Effector memory CD8-positive, alpha-beta T cell (primary cell): ENCODE measurements at places on chromosomes 1 and 21.

DNA sequence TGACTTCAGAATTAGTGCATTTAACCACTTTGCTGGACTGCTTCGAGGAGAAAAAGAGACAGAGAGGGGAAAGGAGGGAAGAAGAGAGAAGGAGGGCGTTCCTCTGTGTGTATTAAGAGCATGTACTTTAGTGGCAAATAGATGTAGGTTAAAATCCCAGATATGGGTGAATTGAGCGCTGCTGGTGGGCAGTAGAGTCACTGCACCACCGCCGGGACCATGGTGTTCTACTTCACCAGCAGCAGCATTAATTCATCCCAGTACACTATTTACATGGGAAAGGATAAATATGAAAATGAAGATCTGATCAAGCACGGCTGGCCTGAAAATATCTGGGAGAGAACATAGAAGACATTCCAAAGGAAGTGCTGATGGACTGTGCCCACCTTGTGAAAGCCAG, 20.9 kb upstream of the PPIE start:
- no peak for DNase-seq

DNA sequence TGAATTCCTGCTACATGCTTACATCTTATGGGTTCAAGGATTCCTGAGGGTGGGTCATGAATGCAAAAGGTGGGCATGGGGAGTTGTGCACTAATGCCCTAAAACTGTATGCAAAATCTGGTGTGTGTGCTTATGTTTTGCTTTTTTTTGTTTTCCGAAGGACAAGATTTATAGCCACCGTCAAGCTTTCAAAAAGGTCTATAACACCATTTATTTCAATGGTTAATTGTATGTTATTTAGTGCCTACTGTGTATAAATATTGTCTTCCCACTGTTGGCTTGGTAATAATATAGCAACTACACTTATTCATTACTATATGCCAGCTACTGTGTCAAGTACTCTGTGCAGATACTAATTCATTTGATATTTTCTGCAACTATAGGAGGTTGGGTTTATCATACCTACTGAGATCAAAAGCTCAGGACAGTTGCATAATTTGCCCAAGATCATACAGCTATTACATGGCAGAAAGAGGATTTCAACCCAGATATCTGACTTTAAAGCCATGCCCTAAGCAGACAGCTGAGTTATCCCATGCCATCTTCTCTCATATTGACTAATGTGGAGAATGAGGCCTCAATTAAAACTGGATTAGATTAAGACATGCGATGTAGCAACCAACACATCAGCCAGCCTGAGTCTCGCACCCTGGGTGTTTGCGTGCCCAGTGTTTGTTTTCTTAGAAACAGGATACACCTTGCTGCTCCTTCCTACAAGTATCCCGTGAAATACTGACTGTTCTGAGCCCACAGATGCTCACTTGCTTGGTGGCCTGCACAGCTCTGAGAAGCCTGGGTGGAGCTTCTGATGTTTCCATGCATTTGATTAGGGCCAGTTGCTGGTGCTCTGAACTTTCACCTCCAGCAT, 34.6 kb downstream of the GADD45A start:
- DNase-seq = no peak

DNA sequence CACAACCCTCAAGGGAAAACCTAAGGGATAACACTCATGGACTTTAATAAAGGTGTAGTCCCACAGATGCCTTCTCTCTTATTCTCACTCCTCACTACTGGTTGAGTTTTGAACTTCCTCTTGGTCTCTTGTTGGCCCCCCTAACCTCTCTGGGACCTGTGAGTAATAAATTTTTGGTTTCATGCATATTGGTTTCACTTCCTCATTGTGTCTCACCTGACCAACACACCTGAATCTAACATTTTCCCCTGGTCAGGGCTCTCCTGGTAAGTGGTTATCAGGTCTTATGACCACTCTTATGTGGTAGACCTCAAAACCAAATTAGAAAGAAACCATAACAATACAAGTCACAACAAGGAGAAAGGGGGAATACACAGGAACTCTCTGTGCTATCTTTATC, 60.5 kb upstream of the PRMT6 start:
- no peak for DNase-seq

GRCh38 chr1:89929467-89930063, 65.3 kb upstream of the ZNF326 start:
- DNase-seq = no peak

DNA sequence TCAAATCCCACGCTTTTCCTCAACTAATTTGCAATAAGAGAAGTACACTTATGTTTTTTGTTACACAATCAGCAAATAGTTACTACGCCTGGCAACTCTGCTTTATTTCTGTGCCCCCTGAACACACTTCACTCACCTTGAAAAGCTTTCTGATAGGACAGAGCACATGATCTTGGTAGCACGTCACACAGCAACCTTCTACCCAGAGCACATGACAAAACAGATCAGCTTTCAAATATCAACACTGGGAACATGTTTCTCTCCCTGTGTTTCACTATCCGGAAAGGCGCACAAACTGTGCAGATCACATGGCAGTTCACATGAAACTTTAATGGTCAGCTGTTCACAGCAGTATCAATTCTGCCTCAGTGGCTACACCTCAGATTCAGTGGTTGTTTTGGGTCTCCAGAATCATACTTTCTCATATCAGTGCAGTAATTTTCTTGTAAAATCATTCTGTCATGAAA, 2.2 kb downstream of the SLC19A2 start:
- no peak for DNase-seq

- DNase-seq = no peak
These were observed 24.1 kb upstream of the MYCL start for GRCh38 chr1:39925721-39926342.

GRCh38 chr1:224629965-224630364, 13.8 kb downstream of the CNIH3 start:
- no peak for DNase-seq

DNA sequence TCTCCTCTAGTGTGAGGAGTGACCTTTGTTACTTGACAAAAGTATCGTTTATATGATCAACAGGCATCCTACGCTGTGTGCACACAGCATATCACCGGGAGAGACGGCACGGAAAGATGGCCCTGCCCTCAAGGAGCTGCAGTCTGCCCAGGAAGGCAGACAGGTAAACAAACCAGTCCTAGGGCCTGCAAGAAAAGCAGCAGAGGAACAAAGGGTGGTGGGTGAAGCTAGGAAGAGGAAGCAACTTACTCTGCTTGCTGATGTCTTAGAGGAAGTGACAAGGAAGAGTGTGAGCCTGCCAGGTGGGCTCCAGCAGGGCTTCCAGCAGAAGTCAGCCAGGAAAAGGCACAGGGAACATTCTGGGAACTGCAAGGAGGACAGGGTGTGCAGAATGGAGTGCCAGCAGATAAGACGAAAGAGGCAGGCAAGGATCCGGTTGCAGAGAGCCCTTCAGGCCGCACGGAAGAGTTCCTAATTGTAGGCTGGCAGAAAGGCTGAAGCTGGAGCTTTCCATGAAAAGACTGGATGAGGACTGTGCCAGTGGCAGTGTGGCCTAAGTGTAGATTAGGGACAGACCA, 106.7 kb downstream of the SLC45A1 start:
- no peak for DNase-seq

DNA sequence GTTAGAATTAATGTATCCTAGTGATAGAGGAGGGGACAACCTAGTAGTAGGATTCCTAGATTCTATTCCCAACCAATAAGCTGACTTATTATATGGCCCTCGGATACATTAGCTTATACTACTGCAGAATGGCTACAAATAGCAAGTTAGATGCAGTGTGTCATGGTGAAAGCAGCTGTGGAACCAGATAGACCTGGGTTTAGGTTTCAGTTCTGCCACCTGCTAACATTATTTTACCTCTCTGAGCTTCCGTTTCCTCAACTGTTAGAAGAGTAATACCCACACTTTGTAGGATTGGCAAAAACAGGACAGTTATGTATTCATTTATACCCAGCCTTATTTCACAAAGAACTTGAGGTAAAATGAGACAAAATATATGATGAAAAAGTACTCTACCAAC, 21.6 kb upstream of the MAGOH start:
- DNase-seq = no peak

DNA sequence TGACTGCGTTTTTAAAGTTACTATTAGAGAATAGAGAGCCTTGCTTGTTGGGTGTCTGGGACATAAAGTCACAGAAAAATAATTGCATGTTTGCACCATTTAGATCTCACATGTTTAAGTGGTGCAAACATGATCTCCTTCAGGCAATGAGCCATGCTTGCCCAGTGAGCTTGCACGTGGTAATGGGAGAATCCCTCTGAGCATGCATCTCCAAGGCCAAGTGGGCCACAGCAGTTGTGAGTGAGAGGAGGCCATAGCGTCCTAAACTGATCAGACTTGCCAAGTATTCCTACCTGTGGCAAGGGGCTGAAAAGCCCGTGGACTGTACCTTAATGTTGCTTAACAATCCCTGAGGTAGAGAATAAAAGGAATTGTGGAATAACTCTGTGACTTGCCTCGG, 158.3 kb downstream of the PLA2G4A start:
- DNase-seq = no peak

DNA sequence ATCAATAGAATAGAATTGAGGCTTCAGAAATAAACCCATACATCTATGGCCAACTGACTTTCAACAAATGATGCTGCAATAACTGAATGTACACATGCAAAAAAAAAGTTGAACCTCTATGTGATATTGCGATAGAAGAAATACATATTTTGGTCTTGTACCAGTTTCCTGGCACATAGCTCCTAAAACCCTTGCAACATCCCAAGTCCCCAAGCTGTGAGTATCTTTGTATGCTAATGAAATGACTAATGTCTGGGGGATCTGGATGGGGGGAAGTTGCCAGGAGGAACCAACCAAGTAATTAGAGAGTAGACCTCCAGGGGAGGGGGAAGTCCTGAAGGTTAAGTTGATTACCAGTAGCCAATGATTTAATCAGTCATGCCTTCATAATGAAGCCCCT, 24.4 kb downstream of the BLZF1 start:
- no peak for DNase-seq

GRCh38 chr1:235503403-235504121, 690 bp downstream of the B3GALNT2 start:
- peak; percentile 7 for DNase-seq

GRCh38 chr21:46459024-46459355, 299 bp downstream of the DIP2A start:
- DNase-seq = no peak

DNA sequence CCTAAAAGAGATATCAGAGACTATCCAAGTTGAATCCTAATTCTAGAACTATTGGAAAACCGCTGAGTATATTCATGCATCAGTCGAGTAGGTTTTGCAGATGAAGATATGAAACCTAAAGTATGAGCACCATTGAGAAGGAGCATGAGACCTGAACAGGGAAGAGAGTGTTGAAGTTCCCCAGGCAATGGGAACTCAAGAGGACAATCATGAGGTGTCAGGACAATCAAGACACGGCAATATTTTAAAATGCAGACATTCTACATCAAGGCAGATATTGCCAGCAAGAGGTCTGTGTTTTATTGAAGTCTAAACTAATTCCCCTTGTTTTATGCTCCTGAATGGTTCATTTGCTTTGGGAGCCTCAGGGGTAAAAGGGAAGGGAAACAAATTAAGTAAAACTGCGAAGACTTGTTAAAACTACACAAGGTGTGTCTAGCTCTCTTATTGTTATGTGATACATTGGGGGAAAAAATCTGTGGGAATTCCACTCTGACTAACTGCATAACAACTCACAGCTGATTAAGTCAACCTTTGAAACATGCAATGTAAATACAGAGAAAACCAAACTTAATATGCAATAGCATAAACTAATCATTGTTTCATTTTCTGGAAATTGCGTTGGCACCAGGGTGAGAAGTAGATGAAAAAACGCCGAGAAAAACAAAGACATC, 347.9 kb upstream of the ADGRL2 start:
- DNase-seq = no peak

DNA sequence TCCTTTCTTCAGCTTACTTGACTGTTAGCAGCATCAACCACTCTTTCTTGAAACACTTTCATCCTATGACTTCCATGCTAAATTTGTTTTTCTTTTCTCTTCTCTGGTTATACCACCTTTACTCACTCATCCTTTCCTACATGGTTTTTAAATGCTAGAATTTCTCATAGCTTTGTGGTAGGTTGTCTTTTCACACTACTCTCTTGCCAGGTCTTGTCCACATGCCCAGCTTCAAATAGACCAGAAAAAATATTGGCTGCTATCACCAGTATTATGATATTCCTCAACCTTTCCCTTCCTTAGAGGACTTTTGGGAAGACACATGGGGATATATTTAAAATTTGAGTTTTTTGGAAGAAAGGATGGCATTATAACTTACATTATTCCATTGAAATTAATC, 48.8 kb downstream of the PPP1R12B start:
- no peak for DNase-seq

DNA sequence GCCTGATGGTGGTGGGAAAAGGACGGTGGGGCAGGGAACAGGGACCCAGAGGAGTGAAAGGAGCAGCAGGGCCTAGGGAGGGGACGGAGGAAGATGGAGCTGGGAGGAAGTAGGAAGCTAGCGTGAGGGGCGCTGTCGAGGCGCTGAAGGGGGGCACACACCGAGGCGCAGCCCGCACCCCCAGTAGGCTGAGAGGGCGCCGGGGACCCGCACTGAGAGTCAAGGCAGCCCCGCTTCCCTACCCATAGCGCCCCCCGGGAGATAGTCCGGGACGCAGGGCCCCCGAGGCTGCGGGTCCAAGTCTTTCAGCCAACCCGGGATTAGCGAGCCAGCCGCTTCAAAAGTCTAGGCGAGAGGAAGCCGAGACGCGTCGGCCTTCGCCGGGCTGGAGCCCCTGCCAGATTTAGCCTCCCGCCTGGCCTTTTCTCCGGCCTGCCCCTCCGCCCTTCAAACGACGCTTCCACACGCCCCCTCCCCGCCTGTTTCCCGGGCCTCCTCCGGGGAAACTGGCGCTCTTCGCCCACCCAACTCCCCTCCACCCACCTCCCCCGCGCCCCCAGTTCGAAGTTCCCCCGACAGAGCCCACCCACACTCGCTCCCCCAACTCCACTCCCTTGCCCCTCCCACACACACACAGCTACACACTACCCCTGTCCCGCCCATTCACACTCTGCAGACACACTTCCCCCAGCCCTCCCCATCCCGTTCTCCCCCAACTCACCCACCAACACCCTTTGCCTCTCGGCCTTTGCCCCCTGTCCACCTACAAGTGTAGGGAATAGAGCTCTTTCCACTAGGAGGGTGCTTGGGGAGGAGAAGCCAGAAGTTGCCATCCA, 7.8 kb upstream of the PROX1 start:
- DNase-seq = no peak

DNA sequence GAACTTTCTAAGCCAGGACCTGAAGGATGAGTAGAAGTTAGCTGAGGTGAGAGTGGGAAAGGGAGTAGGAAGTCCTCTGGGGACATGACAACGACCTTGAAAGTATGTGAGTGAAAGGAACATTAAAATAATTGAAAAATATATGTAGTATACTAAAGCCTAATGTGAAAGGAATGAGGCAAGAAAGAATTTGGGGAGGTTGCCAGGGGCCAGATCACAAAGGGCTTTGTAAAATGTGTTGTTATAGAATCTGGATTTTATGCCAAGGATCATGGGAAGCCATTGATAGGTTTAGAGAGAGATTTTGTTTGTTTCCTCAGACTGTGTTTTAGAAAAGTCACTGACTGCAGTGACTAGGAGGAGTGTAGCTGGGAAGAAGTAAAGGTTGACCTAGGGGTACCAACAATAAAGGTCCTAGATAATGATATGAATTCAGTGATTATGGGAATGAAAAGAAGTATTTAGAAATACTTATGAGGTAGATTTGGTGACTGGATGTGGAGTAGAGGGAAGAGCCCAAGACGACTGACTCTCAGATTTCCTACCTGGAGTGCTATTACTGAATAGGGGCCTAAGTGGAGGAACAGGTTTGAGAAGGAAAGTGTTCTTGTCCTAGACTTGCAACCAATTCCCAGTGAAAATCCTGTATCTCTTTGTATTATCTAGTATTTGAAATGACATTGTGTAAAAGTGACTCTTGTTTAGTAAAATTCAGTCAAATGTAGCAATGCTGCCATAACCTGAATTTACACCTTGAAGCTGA, 179.8 kb downstream of the PHTF1 start:
- no peak for DNase-seq
